ENCODE measurements at places on chromosomes 11 and 22.

GRCh38 chr11:61297341-61297740 lies 2.2 kb upstream of the VWCE start:
- peak; percentile 18 for DNase-seq

GRCh38 chr22:49632199-49633009 lies 195.3 kb downstream of the BRD1 start:
- DNase-seq, result peak; percentile 28

- DNase-seq, result no peak
Observed at GRCh38 chr22:44673406-44673805, 28.6 kb upstream of the PRR5 start.

DNA sequence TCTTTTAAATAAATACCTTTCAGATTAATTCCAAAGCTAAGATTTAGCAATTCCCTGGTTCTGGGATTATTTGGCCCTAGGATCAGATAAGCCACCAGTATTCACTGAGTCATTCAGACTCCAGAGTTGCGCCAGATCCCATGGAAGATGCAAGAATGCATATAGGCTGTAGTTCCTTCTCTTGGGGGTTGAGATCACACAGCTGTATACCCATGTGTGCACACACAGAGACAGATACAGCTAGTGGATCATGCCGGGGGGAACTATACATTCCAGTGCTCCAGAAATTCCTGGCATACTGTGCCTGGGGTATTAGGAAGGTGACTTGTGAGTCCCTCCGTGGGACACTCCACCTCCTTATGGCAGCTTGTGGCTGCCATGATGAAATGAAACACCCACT lies 75.4 kb downstream of the ZBTB16 start:
- peak; percentile 5 for DNase-seq

DNA sequence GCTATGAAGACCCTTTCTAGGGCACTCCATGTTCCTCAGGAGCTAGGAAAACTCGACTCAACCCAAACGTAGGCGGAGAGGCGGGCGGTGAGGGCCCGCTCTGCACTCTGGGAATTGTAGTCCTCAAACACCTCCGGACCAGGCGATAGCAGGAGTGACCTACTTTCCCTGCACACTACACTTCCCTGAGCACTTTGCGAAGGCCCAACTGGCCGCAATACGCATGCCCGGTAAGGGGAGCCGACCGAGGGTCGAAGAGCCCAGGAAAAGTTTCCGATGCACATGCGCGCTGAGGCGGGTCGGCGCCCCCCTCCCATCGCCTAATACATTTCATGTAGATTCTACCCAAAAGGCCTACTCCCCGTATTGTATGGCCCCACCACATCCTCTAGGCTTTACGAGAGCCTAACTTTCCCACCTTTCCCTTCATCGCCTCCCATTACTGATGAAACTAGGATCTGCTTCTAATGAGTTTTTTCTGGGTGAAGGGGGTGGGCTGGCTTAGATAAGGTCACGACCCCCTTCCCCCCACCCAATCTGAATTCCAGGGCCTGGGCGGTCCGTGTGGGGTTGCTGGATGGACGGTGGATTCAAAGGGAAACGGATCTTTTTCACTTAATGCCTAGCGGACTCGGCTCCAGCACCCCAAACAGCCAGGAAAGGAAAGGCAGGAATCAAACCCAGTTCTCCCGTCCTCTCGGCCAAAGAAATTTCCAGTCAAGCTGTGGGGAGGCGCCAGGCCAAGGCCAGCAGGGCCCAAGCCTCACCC lies 2.1 kb downstream of the TOB2 start:
- DNase-seq, result peak; percentile 98

DNA sequence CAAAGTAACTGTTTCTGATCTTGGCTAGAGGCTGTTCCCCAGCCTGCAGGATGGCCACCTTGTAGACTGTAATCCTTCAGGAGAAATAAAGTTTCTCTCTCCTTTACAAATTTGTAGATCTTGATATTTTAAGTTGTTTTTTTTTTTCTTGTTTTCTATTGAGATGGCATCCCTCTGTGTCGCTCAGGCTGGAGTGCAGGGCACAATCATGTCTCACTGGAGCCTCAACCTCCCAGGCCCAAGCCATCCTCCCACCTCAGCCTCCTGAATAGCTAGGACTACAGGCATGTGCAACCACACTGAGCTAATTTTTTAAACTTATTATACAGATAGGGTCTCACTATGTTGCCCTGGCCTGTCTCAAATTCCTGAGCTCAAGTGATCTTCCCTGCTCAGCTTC lies 389.8 kb upstream of the LRRC4C start:
- DNase-seq, result no peak

- no peak for DNase-seq
Observed at GRCh38 chr22:49503321-49503720, 324.4 kb downstream of the BRD1 start.

- no peak for DNase-seq
Observed at GRCh38 chr11:94219771-94220170, 84.6 kb upstream of the IZUMO1R start.

DNA sequence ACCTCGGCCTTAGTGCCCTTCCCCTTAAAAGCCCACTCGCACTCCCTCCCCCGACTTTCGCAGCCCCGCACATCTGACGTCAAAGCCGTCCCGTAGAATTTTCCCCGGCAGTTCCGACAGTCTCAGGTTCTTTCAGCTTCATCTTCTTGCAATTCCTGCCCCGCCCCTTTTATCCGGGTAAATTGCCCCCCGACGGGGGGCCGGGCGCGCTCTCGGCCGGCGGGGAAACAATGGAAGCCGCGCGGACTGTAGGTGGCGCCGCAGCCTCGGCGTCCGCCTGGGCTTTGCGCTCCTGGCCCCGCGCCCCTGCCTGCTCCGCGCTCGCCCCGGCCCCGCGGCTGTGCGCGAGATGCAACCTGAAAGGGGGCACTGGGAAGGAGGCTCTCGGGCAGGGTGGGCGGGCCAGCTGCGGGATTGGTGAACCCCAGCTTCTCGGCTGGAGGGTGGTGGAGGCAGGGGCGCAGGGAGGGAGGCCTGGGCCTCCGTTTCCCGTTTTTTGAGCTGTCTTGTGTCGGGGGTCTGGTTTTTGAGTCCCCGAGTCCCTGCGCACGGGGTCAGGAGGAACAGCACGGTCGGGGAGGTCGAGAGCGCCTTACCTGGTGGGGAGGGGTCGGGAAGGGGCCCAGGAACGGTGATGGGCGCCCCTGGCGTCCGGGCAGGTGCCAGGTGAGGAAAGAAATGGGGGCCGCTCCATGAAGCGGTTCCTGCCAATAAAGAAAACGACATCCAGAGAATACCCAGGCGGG lies 859 bp upstream of the FGF19 start:
- no peak for DNase-seq

- peak; percentile 15 for DNase-seq
Observed at GRCh38 chr22:40951795-40952605, 822 bp downstream of the RBX1 start.

DNA sequence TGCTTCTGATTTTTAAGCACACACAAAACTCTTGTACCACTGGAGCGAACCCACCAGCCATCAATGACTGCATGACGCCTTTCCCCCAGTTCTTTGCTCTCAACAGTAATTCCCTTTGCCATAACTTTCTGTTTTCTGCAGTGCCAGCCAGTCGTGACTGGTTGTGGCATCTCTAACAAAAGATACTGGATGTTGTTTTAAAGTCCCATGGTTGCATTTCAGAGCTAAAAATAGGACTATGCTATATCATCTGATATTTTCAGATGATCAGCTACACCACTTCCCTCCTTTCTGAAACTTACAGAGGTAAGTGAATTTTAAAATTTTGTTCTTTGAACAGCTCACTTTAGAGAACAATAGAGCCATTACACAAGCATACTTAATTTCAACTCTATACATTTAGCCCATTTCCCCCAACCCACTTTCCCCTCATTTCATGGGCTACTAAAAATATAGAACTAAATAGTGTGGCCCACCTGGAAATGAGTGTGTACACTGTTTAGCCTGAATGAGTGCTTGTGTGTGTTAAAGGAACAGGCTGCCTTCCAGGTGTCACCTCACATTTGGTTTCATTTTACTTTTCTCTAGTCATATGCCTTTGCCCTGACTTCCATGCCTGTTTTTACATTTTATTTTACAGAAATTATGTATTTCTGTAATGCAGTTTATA lies 136.9 kb upstream of the ZC3H12C start:
- no peak for DNase-seq

DNA sequence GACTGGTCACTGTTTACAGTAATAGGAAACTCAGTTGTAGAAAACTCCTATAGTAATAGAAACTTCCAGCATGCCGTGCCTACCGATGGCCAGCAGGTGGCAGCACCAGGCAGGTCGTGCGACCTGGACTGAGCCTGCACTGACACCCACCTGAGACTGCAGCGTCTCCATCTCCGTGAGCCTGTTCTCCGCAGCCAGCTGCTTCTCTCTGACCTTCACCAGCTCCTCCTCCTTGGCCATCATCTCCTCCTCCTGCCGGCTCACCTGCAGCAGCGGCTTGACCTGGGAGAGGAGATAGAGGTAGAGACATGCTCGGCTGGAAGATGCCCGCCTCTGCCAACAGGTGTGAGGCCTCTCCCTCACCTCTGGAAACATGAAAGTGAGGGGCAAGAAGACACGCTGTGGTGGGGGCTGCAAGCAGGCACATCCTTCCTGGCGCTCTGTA lies 48.5 kb downstream of the APOL1 start:
- peak; percentile 73 for DNase-seq

DNA sequence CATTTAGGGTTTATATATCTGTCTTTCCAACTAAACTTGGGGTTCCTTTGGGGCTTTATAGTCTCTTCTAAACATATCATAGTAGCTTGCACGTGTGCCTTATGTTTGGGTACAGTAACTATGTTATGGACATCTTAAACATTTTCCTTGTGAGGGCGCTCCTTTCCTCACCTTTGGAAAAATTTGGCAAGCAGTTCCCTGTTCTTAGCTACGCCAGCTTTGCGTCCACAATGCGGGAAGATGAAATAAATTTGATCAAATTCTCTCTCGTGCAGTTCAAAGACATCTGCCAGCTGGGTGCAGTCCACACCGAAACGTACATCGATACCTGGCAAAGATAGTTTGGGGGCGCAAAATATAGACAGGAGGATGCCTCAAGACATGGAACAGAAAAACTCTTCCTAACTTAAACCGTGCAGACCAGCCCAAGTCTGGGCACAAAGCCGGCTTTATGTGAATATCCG lies 548 bp downstream of the FDXACB1 start:
- peak; percentile 5 for DNase-seq

GRCh38 chr22:50728523-50728931 lies 9.5 kb upstream of the ACR start:
- no peak for DNase-seq

DNA sequence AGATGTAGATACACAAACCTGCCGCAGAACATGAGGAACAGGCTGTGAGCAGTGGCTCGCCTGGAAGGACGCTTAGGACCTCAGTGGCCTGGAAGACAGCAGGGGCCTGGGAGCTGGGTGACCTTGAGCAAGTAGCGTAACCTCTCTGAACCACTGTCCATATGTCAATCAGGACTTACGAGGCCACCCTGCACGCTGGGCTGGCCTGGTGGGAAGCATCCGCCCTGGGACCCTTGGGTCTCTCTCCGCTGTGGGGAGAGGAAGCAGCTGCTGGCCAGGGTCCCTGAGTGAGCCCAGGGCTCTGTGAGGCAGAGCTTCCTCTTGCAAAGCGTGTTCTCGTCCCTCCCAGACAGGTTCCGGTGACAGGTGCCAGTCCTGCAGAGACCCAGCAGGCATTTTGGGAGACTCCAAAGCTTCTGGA lies 14.0 kb upstream of the EHD1 start:
- no peak for DNase-seq

DNA sequence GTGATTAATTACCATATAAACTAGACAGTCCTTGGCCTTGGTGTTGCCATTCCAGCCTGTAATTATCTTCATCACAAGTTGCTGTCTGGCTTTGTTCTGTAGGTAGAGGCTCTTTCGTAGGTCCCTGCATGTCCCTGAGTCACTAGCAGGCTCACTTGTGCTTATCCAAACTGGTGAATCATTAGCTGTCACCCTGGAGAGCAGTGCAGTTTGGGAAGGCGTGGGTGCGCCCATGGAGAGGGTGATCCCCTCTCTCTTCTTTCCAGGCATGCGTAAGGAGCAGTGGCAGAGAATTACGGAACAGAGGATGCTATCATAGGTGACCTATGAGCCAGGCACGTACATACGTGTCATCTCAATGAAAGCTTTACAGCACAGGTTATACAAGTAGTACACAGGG lies 11.0 kb upstream of the EHF start:
- no peak for DNase-seq

DNA sequence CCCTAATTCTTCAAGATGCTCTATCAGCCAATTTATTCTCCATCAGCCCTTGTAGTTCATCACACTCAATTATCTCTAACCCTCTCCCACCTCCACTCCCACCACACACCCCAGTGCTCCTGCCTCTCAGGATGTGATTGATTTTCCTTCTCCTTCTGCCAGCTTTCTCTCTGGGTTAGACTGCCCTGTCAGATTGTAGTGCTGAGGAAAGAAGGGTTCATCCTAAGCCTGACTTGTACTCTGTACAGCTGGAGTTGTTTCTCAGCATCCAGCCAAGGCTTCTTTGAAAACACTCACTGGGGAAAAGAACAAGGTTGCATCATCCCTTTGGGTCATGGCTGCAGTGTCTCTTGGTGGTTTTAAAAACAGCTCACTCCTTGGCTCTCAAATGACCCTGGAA lies 61.2 kb downstream of the CECR2 start:
- DNase-seq, result no peak

DNA sequence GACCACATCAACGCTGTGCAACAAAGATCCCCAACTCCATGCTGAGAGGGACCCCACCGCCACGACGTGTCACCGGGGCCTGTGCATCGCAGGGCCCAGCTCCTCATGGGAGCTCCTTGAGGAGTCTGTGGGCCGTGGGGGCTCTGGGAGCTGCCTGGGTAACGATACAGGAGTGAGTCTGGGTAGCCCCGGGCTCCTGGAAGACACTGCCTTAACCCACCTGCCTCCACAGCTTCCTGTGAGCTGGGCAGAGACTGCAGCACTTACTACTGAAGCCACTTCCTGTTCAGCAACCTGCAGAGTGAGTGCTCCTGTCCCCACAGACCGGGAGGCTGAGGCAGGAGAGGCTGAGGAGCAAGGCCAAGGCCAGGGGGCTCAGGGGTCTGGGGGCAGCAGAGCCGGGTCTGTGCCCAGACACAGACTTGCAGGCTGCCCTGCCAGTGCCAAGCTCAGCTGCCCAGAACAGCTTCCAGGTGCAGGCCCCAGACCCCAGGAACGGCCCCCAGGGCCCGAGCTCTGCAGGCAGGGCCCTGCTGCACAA lies 226.7 kb downstream of the BRD1 start:
- no peak for DNase-seq

DNA sequence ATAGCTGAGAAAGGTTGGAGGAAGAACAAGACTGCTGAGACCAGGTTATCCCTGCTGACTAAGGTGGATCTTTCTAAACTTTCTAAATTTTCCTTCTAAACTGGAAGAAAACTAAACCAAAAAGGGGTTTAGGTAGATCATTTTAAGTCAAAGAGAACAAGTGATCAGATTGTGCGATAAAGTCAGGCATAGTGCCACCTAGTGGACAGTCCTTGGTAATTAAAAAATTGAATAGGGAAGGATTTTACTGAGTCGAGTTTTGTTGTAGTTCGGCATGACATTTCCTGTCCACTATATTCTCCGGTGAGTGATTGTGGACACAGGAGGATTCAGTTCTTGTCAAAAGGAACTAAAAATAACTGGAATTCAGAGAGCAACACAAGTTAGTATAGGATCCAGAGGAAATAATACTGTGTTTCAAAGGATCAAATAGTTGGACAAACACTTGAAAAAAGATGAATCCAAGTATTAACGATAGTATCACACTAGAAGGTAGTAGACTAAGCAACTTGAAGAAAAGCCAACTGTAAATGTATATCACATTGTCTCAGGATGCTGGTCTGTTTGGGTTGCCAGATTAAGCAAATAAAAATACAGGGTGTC lies 1236.4 kb downstream of the FAM181B start:
- peak; percentile 16 for DNase-seq

GRCh38 chr11:1863352-1864216 lies 10.7 kb downstream of the LSP1 start:
- peak; percentile 86 for DNase-seq

GRCh38 chr22:20080445-20080775 lies 369 bp downstream of the DGCR8 start:
- peak; percentile 30 for DNase-seq

Data from IMR-90 (cell line).